ENCODE measurements at places on chromosomes 3 and 15. TPM values are rescaled to one million over a fixed set of nuclear protein-coding genes. Genes with fewer than 3 reads are reported as not detected.

- no peak for DNase-seq
Measured at GRCh38 chr3:57059411-57059810, 1.1 kb upstream of the SPATA12 start.

DNA sequence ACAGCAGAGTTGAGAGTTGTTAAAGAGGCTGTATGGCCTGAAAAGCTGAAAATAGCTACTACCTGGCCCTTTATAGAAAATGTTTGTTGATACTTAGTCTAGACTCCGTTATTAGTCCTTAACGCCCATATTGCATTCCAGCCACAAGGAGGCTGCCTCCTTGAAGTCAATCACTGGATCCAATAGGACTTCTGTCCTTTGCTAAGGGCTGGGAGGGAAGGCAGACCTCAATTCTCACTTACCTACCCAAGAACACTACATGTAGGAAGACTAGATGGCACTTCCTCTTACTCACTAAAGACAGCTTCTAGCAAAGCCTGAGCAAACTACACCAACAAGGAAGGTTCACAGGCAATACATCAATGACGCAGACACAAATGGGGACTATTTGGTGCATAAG is 139.5 kb upstream of the HACD2 start:
- DNase-seq, result no peak

DNA sequence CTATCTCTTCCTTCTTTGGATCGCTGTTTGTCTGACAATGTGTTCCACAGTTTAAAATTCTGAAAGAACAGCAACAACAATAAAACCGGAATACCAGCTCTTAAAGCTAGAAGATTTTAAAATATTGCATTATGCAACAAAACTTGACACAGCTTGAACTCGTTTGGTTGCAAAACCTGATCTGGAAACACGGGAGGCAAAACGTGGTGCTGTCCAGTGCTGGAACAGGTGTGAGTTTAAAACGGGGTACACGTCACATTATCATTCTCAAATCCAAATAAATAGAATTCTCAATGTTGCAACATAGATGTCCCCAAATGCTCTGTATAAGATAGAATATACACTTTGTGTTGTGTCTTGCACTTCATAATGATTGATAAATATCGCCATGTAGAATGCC is 110.9 kb upstream of the LYSMD4 start:
- no peak for DNase-seq

- no peak for DNase-seq
Measured at GRCh38 chr3:134255404-134255803, 4.7 kb upstream of the RYK start.

GRCh38 chr15:63071288-63071909 is 28.9 kb downstream of the TPM1 start:
- no peak for DNase-seq

DNA sequence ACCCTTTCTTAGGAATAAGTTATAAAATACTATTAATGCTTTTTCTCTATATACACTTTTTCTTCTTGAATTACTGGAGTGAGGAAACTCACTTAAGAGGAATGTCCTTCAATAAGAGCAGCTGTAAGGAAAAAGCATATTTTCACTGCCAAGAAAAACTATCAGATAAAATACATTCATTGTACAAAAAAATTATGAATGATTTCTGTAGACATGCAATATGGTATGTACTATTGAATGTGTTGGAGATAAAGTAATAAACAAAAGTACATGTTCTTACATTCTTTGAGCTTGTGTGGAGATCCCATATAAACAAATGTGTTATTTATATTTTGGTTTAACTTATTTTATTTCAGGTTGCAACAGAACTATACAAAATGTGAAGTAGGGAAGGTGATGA is 241.0 kb upstream of the ZNF717 start:
- DNase-seq, result no peak

FETUB gene
- not detected for total RNA-seq

PKM gene
- 213 TPM for total RNA-seq

PROK2 gene
- total RNA-seq, result not detected

MAPKAPK3 gene
- 22.2 TPM for total RNA-seq

SLC6A1 gene
- total RNA-seq, result 0.36 TPM

All from sigmoid colon (tissue), 7 donors.